ENCODE measurements at places on chromosomes 5 and 9.

- no peak for DNase-seq
Measured at GRCh38 chr5:119341452-119342349, 14.1 kb upstream of the TNFAIP8 start.

DNA sequence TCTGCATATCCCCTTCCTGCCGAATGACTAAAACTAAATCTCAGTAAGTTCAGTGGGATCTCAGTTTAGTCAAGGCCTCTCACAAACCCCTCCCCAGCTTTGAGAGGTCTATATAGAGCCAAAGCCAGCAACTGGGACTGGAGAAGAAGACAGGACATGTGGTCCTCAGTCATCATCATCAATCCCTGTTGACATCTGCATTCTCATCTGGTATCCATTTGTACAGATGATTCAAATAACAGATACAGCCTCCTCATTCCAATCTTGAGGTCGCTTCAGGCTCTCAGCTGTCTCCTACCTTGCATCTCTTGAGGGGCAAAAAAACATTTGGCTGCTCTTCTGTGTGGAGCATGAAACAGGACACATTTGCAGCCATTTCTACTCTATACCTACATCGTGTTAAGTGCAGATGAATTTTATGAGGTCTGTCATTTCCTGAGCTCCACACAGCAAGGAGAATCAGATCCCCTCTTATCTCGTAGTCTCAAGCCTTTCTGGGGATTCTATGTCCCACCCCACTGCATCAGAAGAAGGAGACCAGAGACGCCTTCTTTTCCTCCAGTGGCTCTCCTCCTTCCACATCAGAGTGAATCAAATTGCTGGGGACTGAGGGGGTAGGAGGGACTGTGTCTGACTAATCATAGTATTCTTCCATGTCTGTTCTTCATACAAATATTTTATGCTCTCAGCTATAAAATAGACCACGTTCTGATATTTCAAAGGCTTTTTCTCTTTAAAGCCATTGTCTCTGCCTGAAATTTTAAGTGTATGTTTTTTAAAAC is 4.7 kb upstream of the RECK start:
- no peak for DNase-seq

DNA sequence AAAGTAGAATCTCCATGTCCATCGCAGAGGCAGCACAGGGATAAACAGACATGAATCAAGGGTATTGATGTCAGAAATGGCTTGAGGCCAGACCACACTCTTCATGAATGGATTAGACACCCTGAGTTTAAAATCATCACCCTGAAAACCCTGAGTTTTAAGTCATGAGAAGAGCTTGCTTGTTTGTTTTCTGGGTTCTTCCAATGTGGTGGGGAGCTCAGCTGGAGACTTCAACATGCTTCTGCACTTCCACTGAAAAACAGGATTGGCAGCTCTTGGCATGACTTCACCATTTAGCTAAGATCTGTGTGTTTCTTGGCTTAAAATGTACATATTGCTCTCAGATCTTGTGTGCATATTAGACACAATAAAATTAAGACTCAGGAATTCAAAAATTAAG is 9.8 kb downstream of the GCNT4 start:
- no peak for DNase-seq

- no peak for DNase-seq
Measured at GRCh38 chr5:97906135-97906534, 723.1 kb upstream of the RIOK2 start.

DNA sequence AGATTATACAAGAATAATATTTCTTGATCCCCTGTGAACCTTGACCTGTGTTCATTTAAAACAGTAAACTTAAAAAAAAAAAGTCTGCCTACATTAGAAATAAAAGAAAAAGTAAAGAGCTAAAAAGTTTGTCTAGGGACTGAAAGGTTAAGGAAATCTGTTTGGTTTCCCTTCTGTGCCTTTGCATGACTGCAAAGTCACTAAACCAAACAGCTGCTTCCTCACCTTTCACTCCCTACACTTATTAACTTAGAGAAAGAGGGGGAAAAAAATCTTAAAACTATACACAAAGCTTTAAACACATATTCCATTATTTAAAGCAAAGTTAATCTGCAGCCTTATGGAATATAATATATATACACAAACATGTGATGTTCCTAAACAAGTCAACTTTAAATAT is 65.1 kb downstream of the ZFR start:
- no peak for DNase-seq

GRCh38 chr9:33458444-33458843 is 11.1 kb upstream of the AQP3 start:
- no peak for DNase-seq
